ENCODE measurements at places on chromosomes 6 and 20.

GRCh38 chr6:108097882-108098281 is 23.3 kb upstream of the OSTM1 start:
- H3K4me1 ChIP-seq = peaks cover 2% of the 10 kb centered on the region
- DNase-seq = no peak
- no peak overlapping the region for H3K27ac ChIP-seq
- H3K27me3 ChIP-seq = peaks cover 5% of the 10 kb centered on the region
- no peak overlapping the region for H3K4me3 ChIP-seq
- H3K36me3 ChIP-seq = no peaks in the 10 kb centered on the region

- H3K4me3 ChIP-seq = no peak overlapping the region
- no peak for DNase-seq
- no peaks in the 10 kb centered on the region for H3K4me1 ChIP-seq
- no peak overlapping the region for H3K27ac ChIP-seq
- no peaks in the 10 kb centered on the region for H3K27me3 ChIP-seq
These were observed 105.1 kb upstream of the HCRTR2 start for GRCh38 chr6:55069132-55069781.

DNA sequence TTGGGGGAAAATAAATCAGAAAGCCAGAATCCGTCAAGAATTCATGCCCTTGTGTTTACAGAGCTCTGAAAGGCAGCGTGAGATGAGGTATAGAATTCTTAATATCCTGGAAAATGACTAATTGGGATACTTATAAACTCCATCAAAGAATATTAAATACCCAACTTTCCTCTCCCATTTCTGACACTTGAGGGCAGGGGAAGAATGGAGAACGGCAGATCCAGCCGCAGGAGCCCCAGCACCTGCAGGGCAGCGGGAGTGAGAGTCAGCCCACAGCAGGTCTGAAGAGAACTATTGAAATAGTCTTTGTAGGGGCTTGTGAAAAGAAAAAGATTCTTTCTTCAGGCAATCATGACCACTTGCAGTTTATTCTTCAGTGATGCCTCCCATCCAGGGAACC is 107.2 kb downstream of the AGPAT4 start:
- no peak overlapping the region for H3K27ac ChIP-seq
- H3K4me3 ChIP-seq = no peak overlapping the region
- peaks cover 20% of the 10 kb centered on the region for H3K4me1 ChIP-seq
- no peaks in the 10 kb centered on the region for H3K27me3 ChIP-seq

DNA sequence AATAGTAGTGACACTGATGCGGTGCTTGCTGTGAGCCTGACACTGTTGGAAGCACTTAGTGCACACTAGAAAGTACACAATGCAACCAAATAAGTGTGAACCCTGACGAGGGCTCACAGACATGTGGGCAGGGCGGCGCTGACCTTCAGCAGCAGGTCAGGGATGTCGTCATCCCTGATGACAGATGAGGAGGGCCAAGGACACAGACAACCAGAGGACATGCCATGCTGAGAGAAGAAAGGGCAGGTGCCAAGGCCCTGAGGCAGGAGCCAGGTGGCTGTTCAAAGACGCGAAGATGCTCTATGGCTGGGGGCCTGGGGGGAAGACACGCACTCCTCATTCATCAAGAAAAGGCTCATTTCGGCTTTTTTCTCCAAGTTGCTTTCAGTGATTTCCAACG is 176.4 kb upstream of the CST7 start:
- H3K4me3 ChIP-seq = no peak overlapping the region
- no peak overlapping the region for H3K27ac ChIP-seq
- H3K36me3 ChIP-seq = no peaks in the 10 kb centered on the region
- peaks cover 9% of the 10 kb centered on the region for H3K4me1 ChIP-seq
- peaks cover 10% of the 10 kb centered on the region for H3K27me3 ChIP-seq

GRCh38 chr20:50491168-50491567 is 19.0 kb upstream of the PTPN1 start:
- H3K4me1 ChIP-seq = no peaks in the 10 kb centered on the region
- no peak overlapping the region for H3K4me3 ChIP-seq
- H3K27me3 ChIP-seq = no peaks in the 10 kb centered on the region
- H3K27ac ChIP-seq = no peak overlapping the region
- H3K36me3 ChIP-seq = no peaks in the 10 kb centered on the region
- no peak for DNase-seq

- no peak overlapping the region for H3K4me3 ChIP-seq
- no peak for DNase-seq
These were observed 36.2 kb upstream of the E2F3 start for GRCh38 chr6:20365456-20365855.

- H3K4me3 ChIP-seq = no peak overlapping the region
- H3K27me3 ChIP-seq = no peaks in the 10 kb centered on the region
These were observed 65.6 kb upstream of the RREB1 start for GRCh38 chr6:7042056-7042653.

DNA sequence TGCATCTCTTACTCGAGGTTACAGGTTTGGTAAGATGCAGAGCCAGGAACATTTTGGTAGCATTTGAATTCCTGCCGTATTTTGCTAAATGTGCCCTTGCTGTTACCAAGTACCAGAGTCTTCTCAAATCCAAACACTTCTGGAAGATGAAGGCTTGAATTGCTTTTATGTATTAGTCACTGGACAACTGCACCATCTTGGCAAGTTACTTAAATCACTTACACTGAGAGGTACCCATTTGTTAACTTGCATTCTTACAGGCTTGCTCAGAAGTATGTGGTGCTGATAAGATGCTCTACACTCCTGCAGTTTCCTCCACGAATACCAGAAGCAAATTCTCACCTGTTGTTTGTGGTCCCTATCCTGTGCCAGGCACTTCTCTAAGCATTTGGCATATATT is 12.7 kb downstream of the IL22RA2 start:
- H3K4me3 ChIP-seq = no peak overlapping the region
- peaks cover 20% of the 10 kb centered on the region for H3K4me1 ChIP-seq
- peaks cover 2% of the 10 kb centered on the region for H3K36me3 ChIP-seq
- no peak overlapping the region for H3K27ac ChIP-seq
- DNase-seq = no peak

DNA sequence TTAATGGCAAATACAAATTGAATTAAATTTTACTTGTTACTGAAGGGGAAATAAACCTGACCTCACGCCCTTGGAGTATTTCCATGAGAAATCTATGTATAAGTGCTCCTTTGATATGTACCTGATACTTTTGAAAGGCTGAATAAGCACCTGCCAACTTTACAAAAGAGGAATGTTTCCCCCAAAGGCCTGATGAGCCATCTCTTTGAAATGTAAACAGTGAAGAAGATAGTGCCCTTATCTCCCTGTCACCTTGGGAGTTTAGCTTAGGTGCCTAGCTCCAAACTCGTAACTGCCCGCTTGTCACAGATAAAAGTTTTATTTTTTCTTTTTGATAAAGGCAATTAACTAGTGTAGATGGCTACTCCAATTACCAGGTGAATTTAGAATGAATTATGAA is 1.1 kb upstream of the ZNF343 start:
- peak overlapping the region; percentile 19 for H3K4me3 ChIP-seq
- H3K27me3 ChIP-seq = peaks cover 31% of the 10 kb centered on the region
- DNase-seq = no peak

DNA sequence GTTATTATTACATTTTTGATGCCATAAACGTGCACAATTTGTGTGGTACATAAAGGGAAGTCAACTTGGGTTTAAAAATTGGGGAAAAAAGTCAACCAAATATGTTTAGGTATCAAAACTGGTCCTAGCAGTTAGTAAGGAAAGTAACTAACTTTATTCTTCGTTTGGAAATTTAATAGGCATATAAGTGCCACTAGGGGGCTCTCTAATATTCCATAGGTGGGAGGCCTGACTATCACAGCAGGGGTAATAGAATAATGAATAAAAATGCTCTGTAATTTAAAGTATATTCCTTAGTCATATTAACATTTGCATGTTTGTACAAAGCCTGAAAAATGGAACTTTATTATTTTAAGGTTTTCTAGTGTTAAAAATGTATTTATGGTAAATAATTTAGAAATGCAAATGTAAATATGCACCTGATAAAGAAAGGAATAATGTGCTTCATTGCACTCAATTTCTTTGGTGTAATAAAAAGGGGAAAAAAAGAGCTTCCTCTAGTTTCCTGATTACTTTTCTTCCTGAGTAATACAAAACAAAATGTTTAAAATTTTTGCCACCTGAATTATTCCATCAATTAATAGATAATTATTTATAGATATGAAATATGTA is 125.7 kb upstream of the HDAC2 start:
- H3K36me3 ChIP-seq = no peaks in the 10 kb centered on the region
- no peak overlapping the region for H3K27ac ChIP-seq
- no peaks in the 10 kb centered on the region for H3K27me3 ChIP-seq
- no peak for DNase-seq
- H3K4me3 ChIP-seq = no peak overlapping the region

DNA sequence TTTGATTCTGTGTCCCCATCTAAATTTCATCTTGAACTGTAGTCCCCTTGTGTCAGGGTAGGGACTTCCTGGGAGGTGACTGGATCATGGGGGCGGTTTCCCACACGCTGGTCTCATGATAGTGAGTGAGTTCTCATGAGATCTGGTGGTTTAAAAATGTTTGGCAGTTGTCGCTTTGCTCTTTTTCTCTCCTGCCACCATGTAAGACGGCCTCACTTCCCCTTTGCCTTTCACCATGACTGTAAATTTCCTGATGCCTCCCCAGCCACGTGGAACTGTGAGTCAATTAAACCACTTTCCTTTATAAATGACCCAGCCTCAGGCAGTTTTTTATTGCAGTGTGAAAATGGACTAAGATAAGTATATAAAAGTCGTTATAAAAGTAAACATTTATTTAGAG is 80.5 kb upstream of the SGK1 start:
- H3K36me3 ChIP-seq = no peaks in the 10 kb centered on the region
- H3K4me1 ChIP-seq = peaks cover 10% of the 10 kb centered on the region
- no peak overlapping the region for H3K27ac ChIP-seq
- H3K4me3 ChIP-seq = no peak overlapping the region
- no peak for DNase-seq

DNA sequence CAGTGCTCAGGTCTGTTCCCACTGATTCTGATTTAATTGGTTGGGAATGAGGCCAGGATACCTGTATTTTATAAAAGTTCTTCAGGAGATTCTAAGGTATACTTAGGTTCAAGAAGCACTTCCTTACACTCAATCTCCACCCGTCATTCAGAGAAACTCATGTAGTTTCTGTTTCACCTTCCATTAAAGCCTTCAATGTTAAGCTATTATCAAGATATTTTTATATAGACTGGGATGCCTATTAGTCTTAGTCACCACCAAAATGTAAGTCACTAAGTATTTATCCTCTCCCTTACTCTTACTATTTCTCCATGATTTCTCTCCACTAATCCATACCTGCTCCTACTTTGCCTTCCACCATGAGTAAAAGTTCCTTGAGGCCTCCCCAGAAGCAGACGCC is 38.1 kb upstream of the GCLC start:
- peaks cover 34% of the 10 kb centered on the region for H3K4me1 ChIP-seq
- H3K4me3 ChIP-seq = no peak overlapping the region
- no peaks in the 10 kb centered on the region for H3K36me3 ChIP-seq
- no peak for DNase-seq
- no peaks in the 10 kb centered on the region for H3K27me3 ChIP-seq
- H3K27ac ChIP-seq = peak overlapping the region; percentile 70

DNA sequence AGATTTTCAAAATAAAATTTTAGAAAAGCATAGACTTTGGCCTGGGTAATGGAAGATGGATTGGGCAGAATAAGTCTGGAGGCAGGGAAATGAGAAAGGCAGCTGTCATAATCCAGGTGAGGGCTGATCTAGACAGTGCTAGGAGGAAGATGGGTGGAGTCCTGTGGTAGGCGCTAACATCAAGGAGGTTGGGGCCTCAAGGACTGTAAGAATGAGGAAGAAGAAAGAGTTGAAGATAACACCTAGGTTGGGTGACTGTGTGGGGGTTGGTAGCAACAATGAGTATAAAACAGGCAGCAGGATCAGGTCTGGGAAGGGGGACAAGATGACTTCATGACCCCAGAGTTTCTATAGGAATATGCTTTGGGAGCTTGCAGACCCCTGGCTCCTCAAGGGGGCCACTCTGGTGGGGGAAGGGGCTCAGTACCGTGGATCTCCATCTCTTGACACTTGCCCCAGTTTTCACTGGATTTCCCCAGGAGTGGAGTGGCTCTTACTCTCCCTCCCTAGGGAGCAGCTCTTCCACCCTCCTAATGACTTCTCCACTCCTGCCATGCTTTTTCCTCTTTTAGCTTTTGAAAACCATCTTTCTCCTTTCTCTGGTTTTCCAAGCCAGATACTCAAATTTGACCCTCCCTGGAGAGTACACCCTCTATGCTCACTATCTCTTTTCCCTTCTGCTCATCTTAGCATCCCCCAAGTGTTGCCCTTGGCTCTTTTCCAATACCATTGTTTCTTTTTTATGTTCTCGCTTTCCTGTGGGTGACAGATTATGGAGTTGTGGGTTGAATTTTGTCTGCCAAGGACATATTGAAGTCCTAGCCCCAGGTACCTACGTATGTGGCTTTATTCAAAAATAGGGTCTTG is 14.8 kb downstream of the TRIM31 start:
- no peaks in the 10 kb centered on the region for H3K36me3 ChIP-seq
- H3K4me1 ChIP-seq = peaks cover 18% of the 10 kb centered on the region

DNA sequence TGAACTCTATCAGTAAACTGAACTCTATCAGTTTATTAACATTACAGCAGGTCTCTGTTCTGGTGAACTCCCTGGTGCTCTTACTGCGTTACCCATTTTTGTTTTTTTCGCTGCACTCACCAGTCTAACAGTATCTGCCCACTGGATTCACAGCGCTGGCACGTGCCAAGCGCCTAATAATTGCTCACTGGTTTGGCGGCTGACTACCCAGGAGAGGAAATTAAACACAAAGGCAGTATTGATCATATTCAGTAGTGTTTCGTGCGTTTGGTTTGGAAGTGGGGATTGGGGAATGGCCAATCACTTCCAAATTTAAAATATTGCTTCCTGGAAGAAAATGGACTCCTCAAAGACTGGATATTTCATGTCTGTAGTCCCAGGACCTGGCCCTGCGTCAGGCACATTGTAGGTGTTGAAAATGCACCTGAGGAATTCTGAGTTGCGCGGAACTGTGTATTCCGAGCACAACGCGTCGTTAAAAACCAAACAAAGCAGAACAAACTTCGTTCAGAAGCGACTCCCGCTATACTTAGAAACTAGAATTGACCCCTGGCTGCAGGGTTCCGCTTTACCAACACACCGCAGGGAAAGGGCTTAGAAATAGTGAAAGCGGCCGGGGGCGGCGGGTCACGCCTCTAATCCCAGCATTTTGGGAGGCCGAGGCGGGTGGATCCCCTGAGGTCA is 1.1 kb upstream of the RPS12 start:
- H3K27ac ChIP-seq = peak overlapping the region; percentile 97
- peaks cover 19% of the 10 kb centered on the region for H3K36me3 ChIP-seq
- H3K4me3 ChIP-seq = peak overlapping the region; percentile 97
- peaks cover 2% of the 10 kb centered on the region for H3K27me3 ChIP-seq
- DNase-seq = no peak

- no peak overlapping the region for H3K4me3 ChIP-seq
- no peak for DNase-seq
- peaks cover 4% of the 10 kb centered on the region for H3K36me3 ChIP-seq
- H3K4me1 ChIP-seq = peaks cover 27% of the 10 kb centered on the region
These were observed 21.2 kb downstream of the PTPRK start for GRCh38 chr6:128499079-128499731.

- H3K27me3 ChIP-seq = peaks cover 79% of the 10 kb centered on the region
- H3K27ac ChIP-seq = no peak overlapping the region
- H3K4me1 ChIP-seq = no peaks in the 10 kb centered on the region
- H3K4me3 ChIP-seq = no peak overlapping the region
- H3K36me3 ChIP-seq = no peaks in the 10 kb centered on the region
- no peak for DNase-seq
These were observed 9.9 kb upstream of the NCOA5 start for GRCh38 chr20:46099491-46100287.

GRCh38 chr20:36469973-36470372 is 71.3 kb upstream of the MYL9 start:
- H3K36me3 ChIP-seq = no peaks in the 10 kb centered on the region
- H3K4me1 ChIP-seq = peaks cover 80% of the 10 kb centered on the region
- no peak for DNase-seq
- H3K27me3 ChIP-seq = no peaks in the 10 kb centered on the region
